Stimulated activated CD8-positive, alpha-beta memory T cell treated with anti-CD3 and anti-CD28 coated beads, Interleukin-15, amount 100 ng/mL, for 48 hours (primary cell): ENCODE measurements at places on chromosomes 11 and 22.

- DNase-seq: no peak
These were observed 50.2 kb downstream of the RPL27A start for GRCh38 chr11:8732748-8733241.

DNA sequence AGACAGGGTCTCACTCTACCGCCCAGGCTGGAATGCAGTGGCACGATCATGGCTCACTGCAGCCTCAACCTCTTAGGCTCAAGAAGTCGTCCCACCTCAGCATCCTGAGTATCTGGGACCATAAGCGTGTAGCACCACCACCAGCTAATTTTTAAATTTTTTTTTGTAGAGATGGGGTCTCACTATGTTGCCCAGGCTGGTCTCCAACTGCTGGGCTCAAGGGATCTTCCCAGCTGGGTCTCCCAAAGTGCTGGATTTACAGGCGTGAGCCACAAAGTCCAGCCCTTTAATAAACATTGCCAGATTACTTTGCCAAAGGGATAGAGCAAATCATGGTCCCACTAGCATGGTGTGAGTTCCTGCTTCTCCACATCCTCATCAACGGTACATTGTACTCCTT, 45.6 kb downstream of the KMT5B start:
- DNase-seq: no peak

DNA sequence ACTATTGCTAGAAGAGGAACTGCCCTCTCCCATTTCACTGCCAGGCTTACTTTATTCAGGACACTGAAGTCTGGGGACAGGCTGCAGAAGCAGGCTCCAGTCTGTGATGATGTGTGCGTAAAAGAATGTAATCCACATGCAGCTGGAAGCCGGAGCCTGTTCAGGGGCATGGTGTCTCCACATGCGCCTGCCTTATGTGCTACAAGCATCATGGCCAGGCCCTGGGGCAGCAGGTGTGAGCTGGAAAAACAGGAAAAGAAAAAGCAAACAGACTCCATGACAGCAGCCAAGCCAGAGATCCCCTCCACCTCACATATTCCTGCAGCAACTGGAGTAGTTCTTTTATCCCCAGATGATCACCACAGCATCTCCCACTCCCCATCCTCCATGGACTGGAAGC, 33.4 kb downstream of the ARFGAP2 start:
- no peak for DNase-seq

DNA sequence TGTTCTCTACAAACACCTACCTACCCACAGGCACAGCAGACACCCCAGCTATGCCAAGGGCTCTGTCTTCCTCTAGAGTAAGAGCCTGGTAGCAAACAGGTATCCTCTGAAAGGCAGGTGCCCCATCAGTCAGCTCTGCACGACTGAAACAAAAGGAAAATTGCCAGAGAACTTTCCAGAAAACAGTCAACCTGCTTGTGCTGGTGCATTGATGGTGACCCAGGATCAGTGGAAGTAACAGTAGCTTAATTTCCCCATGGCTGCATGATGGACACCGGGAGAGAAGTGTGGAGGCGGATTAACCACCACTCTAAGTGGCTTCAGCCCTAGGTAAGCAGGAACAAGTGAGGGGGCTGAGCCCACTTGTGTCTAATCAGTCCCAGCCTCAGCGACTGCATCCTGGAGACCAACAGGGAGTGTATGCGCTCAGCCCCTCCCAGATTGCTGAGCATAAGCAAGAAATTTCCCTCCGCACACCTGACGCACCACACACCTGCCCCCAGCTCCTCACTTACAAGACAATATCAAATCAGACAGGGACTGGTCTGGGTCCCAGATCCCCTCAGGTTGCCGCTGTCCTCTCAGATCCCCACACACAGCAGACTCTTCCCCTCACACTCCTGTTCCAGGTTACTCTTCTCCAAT, 70.7 kb upstream of the IGLL5 start:
- no peak for DNase-seq

GRCh38 chr11:89487016-89487415, 4.2 kb downstream of the NOX4 start:
- DNase-seq: no peak

DNA sequence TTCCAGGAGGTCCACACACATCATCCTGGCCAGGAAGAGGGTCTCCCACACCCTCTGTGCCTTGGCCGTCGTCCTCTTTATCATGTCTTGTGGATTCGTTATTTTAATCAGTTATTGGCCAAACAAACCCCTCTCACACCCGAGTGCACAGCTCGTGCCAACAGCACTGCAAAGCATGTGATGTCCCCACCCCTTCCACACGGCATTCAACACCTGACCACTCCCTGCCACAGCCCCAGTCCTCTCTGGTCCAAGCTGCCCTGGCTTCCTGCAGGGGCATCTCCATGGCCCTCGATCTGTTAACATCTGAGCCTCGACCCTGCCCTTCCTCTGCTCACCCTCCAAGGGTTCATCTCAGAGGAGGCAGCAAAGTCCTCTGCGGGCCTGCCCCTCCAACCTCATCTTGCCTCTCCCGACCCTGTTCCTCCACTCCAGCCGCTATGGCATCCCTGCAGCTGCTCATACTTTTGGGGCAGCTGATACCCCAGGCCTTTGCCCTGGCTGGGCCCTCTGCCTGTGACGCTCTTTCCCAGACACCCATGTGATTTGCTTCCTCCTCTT, 14.0 kb downstream of the MYEOV start:
- no peak for DNase-seq

GRCh38 chr22:31843526-31843925, 89.7 kb downstream of the DEPDC5 start:
- no peak for DNase-seq

DNA sequence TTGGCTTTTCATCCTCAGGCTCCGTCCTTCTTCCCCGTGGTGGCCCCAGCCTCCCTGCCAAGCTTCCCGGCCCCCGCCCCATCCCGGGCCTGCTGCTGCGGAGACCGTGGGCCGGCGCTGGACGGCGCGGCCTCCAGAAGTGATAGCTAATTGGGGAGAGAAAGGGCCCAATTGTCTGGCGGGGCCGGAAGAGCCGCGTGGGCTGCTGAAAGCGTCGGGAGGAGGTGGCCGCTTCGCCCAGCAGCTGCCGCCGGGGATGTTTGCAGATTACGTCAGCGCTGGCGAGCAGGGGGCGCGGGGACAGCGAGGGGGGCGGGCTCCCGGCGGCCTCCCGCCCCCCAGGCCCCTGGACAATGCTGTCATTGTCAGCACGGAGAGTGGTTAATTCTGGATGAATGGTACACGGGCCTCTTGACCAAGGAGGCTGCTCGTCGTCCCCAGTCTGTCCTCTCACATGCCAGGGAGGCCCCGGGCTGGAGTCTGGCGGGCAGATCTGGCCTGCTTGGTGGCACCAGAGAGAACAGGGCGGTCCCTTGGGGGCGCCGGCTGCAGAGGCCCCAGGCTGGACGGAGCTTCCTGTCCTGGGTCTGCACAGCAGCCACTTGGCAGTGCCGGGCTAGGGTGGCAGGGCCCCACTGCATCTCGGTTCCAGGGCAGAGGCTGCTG, 1.6 kb downstream of the SMIM38 start:
- no peak for DNase-seq

GRCh38 chr11:133785795-133786340, 59.4 kb downstream of the SPATA19 start:
- DNase-seq: no peak

DNA sequence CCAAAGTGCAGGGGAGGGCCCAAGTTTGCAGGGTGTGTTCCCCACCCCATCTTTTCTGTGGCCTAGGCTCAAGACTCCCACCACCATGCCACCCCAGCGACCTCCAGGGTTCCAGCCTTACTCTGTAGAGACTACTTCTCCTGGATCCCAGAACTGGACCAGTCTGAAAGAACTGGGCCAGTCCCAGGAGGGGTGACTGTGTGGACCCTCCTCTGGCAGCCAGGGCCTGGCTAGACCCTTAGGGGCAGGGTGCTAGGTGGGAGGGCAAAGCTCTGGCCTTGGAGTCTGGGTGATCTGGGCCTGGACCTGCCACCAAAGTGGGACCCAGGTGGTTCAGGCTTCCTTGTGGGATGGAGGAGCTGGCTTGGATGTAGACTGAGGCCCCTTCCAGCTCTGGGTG, 41.8 kb upstream of the ACCSL start:
- no peak for DNase-seq

- no peak for DNase-seq
These were observed 59.5 kb upstream of the SEZ6L start for GRCh38 chr22:26109686-26110315.

- no peak for DNase-seq
These were observed 38.0 kb upstream of the IL17RA start for GRCh38 chr22:17046566-17047348.

DNA sequence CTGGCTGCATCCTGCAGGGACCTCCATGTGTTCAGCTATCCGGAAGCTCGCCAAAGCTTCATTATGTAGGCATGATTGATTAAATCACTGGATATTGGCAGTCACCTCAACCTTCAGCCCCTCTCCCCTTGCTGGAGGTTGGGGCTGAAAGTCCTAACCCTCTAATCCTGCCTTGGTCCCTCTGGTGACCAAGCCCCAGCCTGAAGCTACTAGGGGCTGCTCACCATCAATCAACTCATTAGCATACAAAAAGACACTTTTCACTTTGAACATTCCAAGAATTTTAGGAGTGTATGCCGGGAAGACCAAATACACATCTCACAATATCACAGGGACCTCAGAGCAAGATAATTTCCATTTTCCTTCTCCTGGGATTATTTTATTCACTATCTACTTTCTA, 38.8 kb upstream of the TPBGL start:
- no peak for DNase-seq

DNA sequence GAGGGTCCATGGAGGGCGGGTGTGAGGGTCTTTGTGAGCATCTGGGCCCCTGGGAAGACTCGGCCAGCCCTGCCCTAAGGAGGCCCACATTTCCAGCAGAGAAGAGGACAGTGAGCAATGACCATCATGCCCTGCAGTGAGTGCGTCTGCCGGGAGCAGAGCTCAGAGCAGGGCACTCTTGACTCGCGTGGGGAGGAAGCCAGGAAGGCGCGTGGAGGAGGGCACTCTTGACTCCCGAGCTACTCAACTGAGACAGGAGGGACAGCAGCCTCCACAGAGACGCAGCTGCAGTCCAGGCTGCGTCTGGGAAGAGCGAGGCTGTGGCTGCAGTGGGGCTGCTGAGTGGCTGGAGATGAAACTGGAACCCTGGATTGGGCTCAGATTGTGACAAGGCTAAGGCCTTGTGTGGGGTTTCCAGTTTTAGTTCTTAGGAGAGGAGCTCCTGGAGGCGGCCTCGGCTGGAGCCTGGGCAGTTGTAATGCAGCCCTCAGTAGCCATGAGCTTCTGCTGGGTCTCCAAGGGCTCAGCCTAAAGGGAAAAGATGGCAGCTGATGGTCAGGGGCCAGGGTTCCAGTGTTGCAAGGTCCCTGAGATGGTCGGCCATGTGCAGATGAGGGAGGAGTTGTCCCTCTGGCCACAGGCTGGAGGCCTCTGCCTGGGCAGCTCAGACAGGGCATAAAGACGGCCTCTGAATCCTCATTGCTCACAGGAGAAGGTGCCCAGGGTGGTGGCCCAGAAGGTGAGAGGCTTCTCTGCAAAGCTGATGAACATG, 264.7 kb upstream of the B3GAT1 start:
- no peak for DNase-seq

DNA sequence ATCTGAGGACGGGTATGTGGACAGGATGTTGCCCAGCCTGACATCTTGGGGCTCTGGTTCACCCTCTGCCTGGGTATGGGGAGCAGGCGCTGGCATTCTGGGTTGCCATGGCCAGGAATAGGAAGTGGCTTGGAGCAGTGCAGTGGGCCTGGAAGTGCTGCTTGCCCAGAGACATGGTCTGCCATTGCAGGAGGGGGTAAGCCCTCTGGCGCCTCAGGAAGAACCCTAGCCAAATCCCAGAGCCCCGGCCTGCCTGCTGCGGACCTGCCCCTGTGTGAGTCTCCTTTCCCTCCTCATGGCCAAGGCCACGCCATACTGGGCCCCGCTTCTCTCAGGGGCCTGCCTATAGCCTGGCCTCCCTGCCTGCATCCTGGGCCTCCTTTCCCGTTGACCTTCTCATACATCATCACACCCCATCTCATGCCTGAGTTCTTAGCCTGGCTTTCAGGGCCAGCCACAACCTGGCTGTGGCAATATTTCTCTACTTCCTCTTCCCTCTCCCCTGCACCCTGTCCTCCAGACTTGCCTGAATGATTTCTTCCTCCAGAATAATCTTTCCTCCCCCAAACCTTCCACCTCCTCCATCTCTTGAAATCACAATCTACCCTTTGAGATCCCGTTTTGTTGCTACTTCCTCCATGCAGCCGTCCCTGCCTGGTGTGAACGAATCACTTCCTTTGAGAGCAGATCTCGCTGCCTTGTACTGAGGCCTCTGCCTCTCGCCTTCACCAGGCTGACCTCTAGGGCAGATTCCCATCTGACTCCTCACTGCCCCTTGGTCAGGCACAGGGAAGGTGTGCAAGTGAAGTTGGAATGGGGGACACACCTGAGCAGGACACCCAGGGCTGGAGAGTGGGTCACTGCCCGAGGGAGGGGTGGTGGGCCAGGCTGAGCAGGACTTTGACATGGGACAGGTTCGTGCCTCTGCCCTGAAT, 5.2 kb downstream of the CAPN5 start:
- DNase-seq: no peak

DNA sequence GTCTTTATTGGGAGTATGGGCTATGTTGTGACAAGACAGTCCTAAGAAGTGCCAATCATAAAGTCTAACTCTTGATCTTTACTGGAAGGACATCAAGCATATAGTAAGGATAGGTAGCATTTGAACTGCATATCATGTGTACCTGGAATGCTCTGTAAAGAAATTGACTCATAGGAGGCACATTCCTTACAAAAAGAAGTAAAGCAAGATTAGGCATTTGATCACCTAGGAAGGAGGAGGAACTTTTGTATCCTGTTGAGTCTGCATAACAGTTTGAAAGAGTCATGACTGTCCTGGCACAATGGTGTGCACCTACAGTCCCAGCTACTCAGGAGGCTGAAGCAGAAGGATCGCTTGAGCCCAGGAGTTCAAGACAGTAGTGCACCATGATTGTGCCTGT, 42.2 kb upstream of the DNAJB7 start:
- no peak for DNase-seq

- DNase-seq: peak; percentile 19
These were observed 602 bp downstream of the EWSR1 start for GRCh38 chr22:29268511-29269229.

- DNase-seq: no peak
These were observed 183.4 kb downstream of the BUD13 start for GRCh38 chr11:116589402-116589801.

GRCh38 chr22:25448435-25449051, 115.9 kb upstream of the GRK3 start:
- no peak for DNase-seq

- DNase-seq: no peak
These were observed 57.2 kb downstream of the FOLH1 start for GRCh38 chr11:49151211-49151610.

- no peak for DNase-seq
These were observed 11.0 kb upstream of the AMBRA1 start for GRCh38 chr11:46604796-46605195.

- DNase-seq: no peak
These were observed 592.5 kb upstream of the B3GAT1 start for GRCh38 chr11:135004495-135004894.

GRCh38 chr11:127622686-127623085, 622.1 kb upstream of the KIRREL3 start:
- no peak for DNase-seq
